Activated CD8-positive, alpha-beta memory T cell treated with anti-CD3 and anti-CD28 coated beads, Interleukin-2, amount 50 U/mL, for 48 hours (primary cell): ENCODE measurements at places on chromosomes 13 and 19.

GRCh38 chr19:53866865-53867224, 838 bp upstream of the MYADM start:
- peak; percentile 63 for DNase-seq

- DNase-seq = no peak
Measured at GRCh38 chr13:114099191-114099590, 33.2 kb downstream of the RASA3 start.

DNA sequence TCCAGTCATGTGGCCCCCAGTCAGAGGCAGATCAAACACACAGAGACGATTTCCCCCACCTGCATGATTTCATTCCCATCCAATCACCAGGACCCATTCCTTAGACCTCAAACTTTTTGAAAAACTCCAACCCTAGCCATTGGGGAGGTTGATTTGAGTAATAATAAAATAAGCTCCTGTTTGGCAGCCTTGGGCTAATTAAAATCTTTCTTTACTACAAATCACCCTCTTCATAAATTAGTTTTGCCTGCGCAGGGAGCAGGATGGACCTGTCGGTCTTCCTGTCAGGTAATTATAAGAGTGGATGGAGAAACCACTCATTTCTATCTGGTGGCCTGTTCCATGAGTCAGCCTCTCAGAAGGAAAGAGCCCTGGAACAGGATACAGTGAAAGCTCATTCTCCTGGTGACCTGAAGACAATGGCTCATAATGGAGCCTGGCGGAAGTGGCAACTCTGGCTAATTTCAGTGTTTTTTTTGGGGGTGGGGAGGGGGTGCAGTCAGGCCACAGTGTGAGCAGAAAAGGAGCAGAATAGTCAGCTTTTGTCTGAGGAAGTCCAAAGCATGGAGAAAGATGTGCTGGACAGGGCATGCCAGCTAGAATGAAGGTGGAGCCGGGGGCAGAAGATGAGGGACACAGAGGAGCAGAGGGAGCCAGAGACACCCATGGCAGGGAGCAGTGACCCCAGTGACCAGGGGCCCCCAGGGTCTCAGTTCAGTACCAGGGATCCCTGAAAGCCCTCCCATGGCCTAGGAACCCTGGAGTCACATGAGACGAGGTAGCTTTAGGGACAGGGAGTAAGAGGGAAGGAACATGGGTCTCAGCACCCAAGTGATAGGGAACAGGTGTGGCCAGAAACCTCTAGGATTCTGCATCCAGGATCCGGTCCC, 31.8 kb upstream of the PSG9 start:
- no peak for DNase-seq

GRCh38 chr13:104785952-104786351, 1719.7 kb upstream of the SLC10A2 start:
- DNase-seq = no peak

- no peak for DNase-seq
Measured at GRCh38 chr13:64546371-64546770, 2683.8 kb downstream of the PCDH9 start.

DNA sequence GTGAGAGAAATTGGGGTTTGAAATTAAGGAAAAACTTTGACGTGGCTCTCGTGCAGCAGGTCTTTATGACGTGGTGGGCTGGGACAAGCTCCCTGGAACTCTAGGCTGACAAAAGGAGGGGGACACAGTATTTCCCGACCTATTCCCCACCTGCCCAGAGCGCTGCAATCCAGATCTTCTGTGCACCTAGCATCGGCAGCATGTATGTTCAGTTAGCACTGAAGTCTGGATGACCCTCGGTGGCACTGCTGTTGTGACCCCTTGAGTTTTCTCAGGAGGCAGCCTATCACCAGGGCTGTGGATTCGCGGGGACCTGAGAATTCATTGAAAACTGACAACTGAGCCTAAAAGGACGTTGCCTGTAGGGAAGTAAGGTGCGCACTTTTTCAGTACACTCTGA, 9.1 kb upstream of the ZNF536 start:
- DNase-seq = no peak

GRCh38 chr13:111661776-111662175, 341.3 kb downstream of the TEX29 start:
- DNase-seq = no peak

DNA sequence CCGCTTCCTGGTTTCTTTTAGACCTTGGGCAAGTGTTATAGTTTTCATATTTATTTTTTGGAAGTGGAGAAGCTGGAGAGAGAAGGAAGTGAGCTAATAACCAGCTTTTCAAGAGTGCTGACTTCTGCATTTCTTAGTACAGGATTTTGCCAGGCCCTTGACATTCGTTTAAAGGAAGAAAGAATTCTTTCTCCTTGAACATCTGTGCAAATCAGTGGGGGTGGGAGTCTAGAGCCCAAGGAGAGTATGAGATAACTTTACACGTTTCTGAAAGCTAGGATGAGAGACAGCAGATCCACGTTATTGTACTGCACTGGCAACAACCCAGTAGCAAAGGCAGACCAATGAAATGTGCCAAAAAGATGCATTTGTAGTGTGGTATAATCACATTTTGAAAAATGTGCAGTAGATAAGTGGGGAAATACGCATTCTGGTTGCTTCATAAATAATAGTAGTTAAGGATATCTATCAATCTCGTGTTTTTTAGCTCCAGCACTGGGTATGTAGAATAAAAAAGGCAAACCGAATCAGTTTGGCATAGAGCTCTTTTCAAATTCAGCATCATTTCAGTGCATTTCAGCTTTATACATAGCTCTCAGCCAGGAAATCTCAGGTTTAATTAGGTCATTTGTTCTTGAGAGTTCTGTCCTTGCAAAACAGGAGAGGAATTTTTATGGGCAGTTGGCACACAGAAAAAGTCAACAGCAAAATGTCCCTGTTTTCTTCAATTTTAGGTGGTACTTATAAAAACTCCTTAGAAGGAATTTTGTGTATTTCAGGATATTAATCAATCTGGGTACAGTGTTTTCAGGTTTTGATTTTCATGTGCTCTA, 4.3 kb downstream of the RNF113B start:
- no peak for DNase-seq

- DNase-seq = no peak
Measured at GRCh38 chr13:85638815-85639393, 160.3 kb downstream of the SLITRK6 start.

DNA sequence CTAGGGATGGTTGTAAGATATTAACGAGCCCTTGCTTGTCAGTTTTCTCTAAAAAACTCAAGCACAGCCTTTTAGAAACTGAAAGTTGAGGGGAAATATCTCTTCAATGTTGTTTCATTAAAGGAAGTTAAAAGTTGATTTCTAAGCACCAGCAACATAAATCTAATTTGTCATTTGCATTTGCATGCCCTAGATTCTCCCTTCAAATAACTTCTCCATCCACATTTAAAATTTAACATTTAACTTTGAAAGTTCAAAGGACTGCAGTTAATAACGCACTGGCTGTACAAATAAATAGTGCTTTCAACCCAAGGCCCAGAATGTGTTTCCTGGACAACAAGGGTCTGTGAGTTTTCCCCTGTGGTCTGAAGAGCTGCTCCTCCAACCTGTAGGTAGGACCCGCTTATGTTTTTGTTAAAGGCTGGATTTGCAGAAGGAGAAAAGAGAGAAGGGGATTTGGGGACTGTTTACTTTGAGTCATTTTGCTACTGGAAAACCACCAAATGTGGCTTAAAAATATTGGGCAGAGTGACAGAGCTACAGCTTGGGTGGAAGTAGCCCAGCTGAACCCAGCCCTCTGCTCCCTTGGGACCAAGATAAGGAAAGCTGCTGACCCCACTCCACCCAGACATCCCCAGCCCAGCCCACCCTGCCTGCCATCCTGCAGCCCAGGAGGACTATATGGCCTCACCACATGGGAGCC, 39.8 kb downstream of the TNFRSF19 start:
- DNase-seq = no peak

DNA sequence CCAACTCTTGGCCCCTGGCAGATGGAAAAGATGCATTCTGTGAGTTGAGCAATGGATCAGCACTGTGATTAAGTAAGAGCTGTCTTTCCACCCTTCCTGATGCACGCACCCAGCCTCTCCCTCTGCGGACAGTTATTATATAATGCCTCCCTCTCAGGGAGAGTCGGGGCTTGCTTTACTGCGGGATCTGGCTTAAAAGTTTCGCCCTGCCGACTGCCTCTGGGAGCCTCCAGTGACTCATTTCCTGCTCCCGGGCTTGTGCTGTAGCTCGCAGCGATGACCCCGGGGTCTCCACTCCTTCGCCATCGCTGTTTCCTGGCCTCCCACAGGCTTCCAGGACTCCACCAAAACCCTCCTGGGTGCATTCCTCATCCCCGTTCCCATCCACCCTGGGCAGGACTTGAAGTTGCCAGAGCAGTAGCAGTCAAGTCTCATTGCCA, 107.4 kb upstream of the SLC7A1 start:
- no peak for DNase-seq

DNA sequence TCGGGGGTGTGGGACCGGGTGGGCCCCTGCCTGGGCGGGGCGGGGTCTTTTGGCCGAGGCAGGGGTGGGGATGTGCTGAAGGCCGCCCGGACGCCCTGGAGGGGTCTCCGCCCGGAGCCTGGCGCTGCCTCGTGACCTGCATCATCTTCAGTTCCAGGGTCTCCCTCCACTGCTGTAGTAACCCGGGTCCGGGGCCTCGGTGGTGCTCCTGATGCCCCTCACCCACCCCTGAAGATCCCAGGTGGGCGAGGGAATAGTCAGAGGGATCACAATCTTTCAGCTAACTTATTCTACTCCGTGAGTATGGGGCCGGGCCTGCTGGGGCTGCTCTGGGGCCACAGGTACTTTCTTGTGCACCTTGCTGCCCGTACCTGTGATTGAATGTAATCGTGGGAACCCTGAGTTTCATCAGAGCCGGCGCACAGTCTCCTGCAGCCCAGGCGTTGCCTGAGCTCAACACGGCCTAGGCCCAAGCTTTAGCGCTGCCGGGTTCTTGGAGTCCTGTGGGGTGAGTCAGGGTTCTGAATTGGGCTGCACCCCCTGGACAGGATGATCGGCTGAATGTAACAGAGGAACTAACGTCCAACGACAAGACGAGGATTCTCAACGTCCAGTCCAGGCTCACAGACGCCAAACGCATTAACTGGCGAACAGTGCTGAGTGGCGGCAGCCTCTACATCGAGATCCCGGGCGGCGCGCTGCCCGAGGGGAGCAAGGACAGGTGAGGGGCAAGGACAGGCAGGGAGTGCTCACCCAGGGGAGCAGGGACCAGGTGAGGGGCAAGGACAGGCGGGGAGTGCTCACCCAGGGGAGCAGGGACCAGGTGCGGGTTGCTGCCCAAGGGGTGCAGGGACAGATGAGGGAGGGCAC, 10.5 kb downstream of the PEAK3 start:
- peak; percentile 66 for DNase-seq

- DNase-seq = no peak
Measured at GRCh38 chr13:24038405-24038804, 122.1 kb upstream of the SPATA13 start.

- DNase-seq = peak; percentile 88
Measured at GRCh38 chr13:99656092-99656745, 154.9 kb downstream of the TM9SF2 start.

GRCh38 chr19:3554254-3555083, 2.9 kb downstream of the MFSD12 start:
- no peak for DNase-seq

GRCh38 chr13:59568306-59568705, 595.4 kb downstream of the DIAPH3 start:
- no peak for DNase-seq

- DNase-seq = no peak
Measured at GRCh38 chr19:5993648-5994358, 15.9 kb upstream of the RANBP3 start.

DNA sequence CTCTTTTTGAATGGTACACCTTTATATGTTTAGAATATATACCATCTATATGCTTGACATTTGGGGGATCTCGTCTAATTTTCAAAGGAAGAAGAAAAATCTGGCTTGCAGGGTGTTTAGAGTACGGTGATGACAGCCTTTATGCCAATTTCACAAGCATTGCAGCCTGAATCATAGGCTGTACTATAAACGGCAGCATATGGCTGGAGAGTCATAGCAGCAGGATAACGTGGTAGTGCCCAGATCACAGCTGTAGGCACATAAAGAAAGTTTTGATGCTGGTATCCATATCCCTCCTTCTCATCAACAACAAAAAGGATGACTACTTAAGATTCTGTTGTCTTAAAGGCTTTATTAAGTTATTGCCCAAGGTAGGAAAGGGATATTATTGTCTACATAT, 253.0 kb downstream of the PCDH9 start:
- DNase-seq = no peak

- DNase-seq = peak; percentile 71
Measured at GRCh38 chr19:43784981-43785808, 4.4 kb upstream of the KCNN4 start.

DNA sequence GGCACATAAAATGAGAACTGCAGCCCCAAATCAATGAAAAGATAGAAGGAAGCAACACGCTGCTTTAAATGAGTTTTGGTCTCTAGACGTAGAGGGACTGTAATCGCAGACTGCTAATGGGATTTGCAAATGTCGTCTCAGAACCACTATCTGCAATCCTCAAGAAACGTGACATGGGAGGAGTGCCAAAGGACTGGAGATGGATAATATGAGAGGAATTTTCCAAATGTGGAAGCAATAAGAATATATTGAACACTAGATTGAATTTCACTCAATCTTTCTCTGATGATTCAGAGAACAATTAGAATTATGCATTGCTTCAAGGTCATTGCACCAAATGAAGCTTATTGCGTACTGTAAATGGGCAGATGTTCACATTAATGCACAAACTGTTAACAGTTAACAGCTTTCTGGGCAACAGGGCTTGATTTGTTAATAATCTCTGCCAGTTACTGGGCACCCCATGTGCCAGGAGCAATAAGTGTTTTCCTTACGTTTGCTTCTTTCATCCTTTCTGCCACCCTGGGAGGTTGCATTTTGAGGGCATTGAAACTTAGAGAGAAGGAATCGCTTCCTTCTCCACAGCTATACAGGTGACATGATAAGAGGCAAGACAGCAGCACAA, 62.8 kb upstream of the WASF3 start:
- DNase-seq = no peak

- no peak for DNase-seq
Measured at GRCh38 chr13:65453982-65454381, 1776.2 kb downstream of the PCDH9 start.

DNA sequence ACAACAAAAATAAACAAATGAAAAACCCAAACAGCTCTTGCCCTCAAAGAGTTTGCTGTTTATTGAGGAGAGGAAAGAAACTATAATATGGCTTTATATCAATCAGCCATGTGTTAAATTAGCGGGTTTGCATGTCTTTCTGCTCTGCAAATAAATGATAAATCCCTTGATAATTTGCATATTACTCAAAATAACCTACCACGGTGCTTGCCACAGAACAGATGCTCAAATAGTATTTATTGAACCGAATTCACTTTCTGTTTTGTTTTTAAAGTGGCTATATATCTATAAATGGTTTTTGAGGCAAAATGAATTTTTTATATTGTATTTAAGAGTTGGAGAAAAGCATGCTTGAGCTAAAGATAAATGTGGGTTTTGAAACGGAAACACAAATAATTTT, 428.1 kb downstream of the ITGBL1 start:
- no peak for DNase-seq
